ENCODE measurements at places on chromosomes 3 and 15.

- DNase-seq, result no peak
These were observed 149.9 kb downstream of the FOXP1 start for GRCh38 chr3:71433631-71434030.

DNA sequence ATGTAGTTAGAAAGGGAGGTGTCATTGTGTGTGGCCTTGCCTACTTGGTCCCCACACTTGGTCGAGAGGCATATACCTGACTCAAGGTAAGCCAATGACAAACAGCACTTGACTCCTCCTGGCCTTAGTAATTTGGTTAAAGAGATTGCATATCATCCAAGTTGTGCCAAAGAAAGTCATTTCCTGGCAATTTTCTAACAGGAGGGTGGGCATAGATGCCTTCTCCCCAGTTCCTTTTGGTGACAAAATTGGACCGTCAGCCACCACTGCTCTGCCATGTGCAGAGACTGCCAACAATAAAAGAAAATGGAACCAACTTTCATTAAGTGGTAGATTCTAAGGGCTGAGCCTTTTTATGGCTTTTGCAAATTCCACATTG lies 7.9 kb upstream of the LEKR1 start:
- DNase-seq, result no peak

DNA sequence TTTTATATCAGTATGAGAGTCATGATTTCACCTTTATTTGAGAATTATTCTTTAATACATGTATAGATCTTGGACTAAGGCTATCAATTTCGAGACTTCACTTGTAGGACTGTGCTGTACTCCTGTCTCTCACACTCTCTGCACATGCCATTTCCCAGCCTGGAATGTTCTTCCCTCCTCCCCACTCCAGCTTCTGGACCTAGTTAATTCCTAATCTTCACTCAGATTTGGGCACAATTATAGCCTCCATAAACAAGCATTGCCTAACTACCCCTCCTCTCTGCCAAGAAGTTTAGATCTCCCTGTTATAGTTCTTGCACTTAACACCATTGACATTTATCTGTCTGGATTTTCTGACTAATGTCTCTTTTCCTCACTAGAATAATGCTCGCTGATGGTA lies 88.3 kb downstream of the FHIT start:
- DNase-seq, result no peak

GRCh38 chr3:175672119-175672689 lies 813.1 kb downstream of the NAALADL2 start:
- no peak for DNase-seq

DNA sequence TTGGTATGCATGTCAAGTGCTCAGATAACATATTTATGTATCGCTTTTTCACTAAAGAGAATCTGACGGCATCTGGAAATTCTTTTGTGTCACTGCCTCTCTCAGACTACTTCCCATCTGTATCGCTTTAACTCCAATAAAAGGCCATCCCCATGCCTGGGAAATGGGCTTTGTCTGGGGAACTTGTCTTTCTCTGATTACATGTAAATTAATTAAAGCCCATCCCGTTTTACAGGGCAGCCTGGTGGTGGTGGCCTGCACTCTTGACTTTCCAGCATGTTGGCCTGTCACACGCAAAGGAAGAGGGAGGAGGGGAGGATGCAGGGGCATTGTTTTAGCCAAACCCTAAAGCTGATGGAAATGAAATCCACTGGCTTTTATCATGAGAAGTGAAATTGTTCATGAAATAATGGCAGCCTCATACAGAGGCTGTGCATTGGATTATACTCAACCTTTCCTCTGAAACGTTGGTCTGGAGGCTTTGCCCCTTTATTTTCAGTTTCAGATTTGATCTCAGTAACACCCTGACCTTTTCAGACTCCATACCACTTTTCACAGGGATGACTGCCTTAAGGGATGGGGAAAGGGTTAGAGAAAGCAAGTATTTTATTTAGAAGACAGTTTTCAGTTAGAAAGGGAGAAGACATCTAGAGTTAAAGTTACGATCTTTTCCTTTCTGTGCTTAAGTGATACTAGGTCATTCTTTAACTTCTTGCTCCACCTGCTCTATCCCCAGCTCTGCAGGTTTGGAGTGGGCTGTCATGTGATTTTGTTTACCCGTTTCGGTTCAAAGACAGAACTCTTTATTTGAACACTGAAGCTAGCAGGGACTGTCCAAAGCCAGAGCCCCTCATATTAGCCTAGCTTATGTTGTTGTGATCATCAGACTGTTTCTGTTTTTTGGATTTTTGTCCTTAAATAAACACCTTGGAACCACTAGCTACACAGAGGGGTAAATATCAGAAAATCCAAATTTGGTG lies 94.6 kb upstream of the CTDSPL start:
- DNase-seq, result no peak

DNA sequence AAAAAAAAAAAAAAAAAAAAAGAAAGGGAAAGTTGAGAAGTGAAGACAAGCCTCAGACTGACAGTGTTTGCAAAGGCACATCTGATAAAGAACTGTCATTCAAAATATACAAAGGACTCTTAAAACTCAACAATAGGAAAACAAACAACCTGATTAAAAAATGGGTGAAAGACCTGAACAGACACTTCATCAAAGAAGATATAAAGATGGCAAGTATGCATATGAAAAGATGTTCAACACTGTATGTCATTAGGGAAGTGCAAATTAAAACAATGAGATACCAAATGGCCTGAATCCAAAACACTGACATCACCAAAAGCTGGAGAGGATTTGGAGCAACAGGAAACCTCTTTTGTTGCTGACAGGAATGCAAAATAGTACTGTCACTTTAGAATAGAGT lies 48.6 kb downstream of the MCCC1 start:
- no peak for DNase-seq

DNA sequence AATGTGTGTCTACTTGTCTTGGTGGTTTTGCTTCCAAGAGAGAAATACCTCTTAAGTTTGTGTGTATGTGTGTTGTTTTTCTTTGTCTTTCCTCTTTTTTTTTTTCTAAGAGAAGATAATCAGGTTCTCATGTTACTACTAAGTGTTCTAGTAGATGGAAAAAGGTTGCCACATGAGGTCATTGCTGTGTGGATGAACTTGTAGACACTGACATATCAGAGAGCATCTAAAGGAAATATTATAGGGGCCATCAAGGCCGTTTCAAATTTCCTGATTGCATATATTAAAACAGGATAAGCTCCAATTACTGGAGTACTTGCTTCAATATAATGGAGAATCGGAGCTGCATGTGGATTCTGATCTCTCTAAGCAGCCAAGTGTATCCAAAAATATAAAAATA lies 747.5 kb downstream of the NR2F2 start:
- no peak for DNase-seq

GRCh38 chr3:31555204-31555603 lies 22.5 kb downstream of the STT3B start:
- DNase-seq, result no peak

GRCh38 chr3:102715030-102715697 lies 280.3 kb downstream of the ZPLD1 start:
- DNase-seq, result no peak

GRCh38 chr3:131544557-131544956 lies 41.8 kb upstream of the MRPL3 start:
- DNase-seq, result no peak

GRCh38 chr15:69793781-69794451 lies 303.8 kb downstream of the TLE3 start:
- no peak for DNase-seq

Measured in activated effector memory CD4-positive, alpha-beta T cell treated with anti-CD3 and anti-CD28 coated beads, Interleukin-2, amount 50 U/mL, for 16 hours (primary cell).